ENCODE measurements at places on chromosomes 1 and 21.
A peak's percentile ranks its signal among the peaks of the same experiment; 100 is the strongest.

DNA sequence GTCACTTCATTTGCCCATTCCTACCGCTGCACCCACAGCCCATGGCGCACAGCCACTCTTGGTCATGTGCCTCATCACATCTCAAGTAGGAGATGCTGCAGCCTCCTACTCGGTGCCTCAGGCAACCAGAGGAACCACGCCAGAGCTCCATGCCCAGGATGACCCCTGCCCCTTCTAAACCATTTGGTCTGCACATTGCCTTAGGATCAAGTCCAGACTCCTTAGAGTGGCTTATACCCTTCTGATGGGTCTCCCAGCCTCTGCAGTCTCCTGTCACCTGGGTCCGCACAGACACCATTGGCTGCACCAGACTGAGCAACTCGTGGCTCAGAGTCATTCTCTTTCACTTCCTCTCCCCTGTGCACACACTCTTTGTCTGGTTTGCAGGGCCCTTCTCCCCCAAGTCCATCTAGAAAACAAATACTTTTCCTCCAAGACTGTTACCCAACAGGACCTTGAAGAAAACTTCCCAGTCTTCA, 2.2 kb upstream of the ADORA3 start:
- no peak for DNase-seq

GRCh38 chr1:7070389-7071029, 285.3 kb downstream of the CAMTA1 start:
- DNase-seq = peak; percentile 42

DNA sequence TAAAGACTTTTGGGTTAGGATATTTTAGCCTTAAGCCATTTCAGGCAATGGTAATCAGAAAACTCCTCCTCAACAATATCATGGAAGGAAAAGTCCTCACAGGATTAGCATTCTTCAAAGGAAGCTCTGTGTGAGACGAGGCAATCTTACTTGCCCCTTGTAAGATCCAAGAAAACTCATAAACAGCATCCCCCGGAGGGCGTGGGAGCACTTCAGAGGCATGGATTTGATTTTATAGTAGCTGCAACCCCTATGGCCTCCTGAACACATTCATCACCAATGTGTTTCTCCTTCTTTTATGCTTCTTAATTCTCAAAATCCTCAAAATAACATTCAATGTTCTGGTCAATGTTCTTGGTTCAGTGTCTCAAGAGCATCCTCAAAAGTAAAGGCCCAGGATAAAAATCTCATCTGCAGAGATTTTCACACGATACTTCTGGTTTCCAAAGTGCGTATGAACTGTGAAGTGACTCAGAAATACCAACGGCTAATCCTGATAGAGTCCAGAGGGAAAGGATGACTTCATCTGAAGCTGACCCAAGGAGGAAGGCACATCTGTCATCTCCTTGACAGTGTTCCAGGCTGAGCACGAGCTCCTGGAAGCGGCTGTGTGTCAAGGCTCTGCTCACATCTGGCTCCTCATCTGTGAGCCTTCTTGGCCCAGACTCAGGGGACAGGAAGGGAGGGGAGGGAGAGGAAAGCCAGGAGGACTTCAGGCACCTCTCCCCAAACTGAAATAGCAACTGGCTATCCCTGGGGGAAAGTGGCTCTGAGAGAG, 49.3 kb upstream of the PSEN2 start:
- DNase-seq = no peak

DNA sequence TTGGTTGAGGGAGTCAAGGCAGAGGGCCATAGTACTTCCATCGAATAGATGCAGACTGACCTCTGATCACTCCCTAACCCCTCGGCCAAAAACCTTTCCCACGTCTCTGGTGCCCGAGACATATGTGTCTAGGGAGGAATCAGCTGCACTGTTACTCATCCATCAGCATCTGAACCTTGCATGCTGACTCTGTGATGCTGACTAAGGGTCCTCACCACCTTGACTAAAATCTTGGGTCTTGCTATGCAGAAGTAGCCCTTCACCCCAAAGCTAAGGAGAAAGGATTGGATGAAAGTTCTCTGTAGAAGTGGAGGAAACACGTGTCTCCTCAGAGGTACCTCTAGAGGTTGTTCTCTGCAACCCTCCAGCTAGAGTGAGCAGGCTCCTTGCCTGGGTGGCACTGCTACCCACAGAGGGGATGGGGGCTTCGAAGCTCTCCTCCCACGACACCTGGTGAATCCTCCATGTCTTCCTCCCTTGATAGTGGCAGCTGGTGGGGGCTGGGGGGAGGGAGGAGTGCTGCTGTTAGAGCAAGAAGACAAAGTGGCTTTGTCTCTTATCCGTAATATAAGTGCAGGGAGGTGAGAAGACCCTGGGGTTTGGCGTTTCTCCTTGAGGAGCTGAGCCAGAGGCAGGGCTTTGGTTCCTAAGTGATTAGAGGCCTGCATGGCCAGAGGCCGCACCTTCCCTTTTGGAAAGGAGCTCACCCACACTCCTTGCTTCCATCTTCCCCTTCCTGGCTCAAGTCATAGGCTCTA, 45.1 kb downstream of the ATP2B4 start:
- no peak for DNase-seq

GRCh38 chr1:18320051-18320450, 160.7 kb upstream of the KLHDC7A start:
- no peak for DNase-seq

DNA sequence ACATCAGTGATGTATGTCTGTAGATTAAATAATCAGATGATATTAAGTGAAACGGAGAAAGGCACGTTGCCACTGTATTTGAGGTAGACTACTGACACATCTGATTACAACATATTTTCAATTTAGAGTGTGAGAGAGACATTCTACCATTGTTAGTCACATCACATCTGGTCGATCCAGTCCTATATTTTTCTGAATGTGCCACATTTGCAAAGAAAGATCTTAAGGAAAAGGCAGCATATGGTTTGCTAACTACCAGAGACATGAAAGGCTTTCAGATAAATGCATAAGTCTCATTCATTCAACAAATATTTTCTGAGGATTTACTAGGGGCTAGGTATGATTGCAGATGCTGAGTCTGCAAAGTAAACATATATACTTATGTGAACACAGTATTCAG, 114.3 kb upstream of the RUNX1 start:
- no peak for DNase-seq

- peak; percentile 57 for DNase-seq
Measured at GRCh38 chr1:94883691-94884090, 43.2 kb downstream of the CNN3 start.

GRCh38 chr1:92743221-92743620, 41.7 kb downstream of the EVI5 start:
- DNase-seq = no peak

GRCh38 chr1:1116701-1117468, 996 bp upstream of the C1orf159 start:
- DNase-seq = no peak

- no peak for DNase-seq
Measured at GRCh38 chr1:181594553-181594952, 111.2 kb downstream of the CACNA1E start.

DNA sequence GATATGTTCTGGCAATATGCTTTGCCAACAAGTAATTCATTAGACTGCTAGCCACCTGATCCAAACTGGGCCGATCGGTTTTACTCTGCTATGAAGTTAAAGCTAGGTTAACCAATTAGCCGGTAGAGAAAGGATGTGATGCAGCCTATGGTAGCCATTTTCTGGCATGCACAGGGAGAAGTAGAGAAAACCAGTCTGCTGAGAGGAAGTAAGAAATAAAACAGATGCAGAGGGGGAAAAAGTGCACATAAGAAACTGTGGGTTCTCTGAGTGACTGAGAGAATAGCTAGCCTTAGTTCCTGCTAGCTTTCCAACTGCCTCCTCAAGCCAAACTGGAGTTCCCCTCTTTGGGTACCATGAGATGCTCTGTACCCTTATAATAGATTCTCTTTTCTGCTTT, 52.8 kb downstream of the ARID4B start:
- DNase-seq = no peak

- no peak for DNase-seq
Measured at GRCh38 chr1:157153746-157154145, 15.6 kb upstream of the ETV3 start.

DNA sequence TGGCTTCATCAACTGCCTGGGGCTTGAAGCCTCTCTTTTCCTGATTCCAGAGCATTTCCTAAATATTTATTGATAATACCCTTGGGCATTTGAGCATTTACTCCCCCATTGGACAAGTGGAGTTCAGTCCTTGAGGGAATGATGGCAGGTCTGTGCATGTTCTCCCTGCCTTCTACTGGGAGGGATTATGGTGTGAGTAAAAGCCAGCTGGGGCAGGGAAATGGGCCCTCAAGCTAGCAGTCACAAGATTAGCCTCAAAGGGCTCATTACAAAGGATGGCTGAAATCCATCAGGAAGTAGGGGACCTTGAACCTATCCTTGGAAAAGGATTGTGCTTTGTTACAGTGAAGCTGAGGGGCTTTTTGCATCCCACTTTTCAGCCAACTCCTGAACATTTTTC, 24.2 kb upstream of the OSBPL9 start:
- DNase-seq = no peak

GRCh38 chr1:13728091-13728715, 28.2 kb downstream of the PRDM2 start:
- DNase-seq = no peak

Data from NCI-H2081 (cell line).